ENCODE measurements at places on chromosomes 13 and 19. TPM values are rescaled to one million over a fixed set of nuclear protein-coding genes. Genes with fewer than 3 reads are reported as not detected.
A peak's percentile ranks its signal among the peaks of the same experiment; 100 is the strongest.

DNA sequence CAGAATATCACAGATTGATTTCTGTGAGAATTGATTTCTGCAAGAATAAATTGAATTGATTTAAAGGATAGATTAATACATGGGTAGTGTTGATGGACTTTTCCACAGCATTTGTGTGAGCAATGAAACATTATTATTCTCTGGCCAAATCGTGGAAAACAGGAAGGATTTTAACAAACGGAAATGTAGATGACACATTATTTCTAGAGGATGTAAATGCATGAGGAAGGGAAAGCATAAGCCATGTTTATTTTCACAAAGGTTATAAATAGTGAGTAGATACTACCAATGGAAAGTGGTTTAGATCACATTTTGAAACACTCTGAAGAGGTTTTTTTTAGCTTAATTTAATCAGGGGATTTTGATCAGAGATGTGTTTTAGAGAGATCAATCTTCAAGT, 1534.6 kb upstream of the MIR17HG start:
- no peak for DNase-seq

- no peak for DNase-seq
Measured at GRCh38 chr13:80527400-80527799, 186.5 kb upstream of the SPRY2 start.

GRCh38 chr13:33340631-33341030, 55.1 kb upstream of the STARD13 start:
- DNase-seq = no peak

DNA sequence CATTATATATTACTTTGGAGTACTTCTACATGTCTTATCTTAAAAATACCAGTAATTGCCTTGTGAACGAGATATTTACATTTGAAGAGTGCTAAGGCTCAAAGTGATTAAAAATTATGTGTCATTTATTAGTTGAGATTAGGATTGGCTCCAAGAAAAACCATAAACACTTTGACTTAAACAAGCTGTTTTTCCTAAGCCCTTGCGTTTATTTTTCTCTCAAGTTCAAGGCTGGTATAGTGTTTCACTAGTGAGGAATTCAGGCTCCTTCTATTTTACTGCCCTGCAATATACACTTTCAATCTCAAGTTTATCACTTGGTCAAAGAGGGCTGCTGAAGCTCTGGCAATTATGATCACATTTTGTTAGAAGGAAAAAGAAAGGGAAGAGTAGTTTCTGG, 49.9 kb downstream of the UFM1 start:
- no peak for DNase-seq

DNA sequence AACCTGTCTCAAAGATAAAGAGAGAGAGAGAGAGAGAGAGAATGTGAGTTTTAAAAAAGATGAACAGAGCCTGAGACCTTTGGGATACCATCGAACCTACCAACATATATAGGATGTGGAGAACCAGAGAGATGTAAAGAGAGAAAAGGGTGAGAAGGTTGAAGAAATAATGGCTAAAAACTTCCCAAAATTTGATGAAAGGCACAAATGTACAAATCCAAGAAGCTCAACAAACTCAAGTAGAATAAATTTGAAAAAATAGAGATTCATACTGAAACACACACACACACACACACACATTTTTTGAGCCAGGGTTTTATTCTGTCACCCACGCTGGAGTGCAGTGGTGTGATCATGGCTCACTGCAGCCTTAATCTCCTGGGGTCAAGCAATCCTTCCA, 16.3 kb downstream of the ZNF558 start:
- DNase-seq = no peak

DNA sequence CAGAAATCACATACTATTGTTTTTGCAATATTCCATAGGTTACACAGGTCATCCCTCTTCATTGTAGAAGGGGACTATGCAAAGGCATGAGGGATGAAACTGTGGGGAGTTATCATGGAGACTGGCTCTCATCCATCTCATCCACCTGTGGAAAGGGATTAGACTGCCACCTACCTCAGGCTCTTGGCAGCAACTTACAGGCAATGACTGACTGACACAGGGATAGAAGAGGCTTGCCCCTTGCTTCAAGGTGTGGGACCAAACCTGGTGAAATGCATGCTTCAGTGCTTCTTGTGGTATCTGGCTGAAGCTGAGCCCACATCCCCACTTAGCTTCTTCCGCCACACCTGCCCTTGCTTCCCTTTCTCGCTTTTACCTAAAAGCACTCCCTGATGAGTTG, 341.3 kb downstream of the GPC5 start:
- DNase-seq = no peak

- no peak for DNase-seq
Measured at GRCh38 chr13:56718791-56719190, 421.9 kb upstream of the PRR20A start.

GRCh38 chr13:59747529-59747928, 416.2 kb downstream of the DIAPH3 start:
- no peak for DNase-seq

DNA sequence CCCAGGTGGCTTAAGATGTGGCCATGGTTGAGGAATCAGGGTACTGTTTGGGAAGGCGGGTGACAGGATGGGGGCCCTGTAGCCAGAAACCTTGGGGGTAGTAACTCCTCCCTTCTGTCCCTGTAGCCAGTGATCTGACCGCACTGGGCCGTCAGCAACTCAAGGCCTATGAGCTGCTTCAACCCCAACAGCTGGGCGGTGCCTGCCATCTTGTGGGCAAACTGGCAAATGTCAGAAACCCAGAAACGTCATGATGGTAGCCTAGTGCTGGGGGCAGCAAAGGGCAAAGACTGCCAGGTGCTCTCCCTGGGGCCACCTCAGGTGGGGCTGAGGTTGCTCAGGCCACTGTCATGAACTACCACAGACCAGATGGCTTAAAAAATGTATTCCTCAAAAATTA, 3.5 kb downstream of the COPE start:
- DNase-seq = peak; percentile 43

- DNase-seq = no peak
Measured at GRCh38 chr13:105340061-105340606, 1195.3 kb downstream of the EFNB2 start.

DNA sequence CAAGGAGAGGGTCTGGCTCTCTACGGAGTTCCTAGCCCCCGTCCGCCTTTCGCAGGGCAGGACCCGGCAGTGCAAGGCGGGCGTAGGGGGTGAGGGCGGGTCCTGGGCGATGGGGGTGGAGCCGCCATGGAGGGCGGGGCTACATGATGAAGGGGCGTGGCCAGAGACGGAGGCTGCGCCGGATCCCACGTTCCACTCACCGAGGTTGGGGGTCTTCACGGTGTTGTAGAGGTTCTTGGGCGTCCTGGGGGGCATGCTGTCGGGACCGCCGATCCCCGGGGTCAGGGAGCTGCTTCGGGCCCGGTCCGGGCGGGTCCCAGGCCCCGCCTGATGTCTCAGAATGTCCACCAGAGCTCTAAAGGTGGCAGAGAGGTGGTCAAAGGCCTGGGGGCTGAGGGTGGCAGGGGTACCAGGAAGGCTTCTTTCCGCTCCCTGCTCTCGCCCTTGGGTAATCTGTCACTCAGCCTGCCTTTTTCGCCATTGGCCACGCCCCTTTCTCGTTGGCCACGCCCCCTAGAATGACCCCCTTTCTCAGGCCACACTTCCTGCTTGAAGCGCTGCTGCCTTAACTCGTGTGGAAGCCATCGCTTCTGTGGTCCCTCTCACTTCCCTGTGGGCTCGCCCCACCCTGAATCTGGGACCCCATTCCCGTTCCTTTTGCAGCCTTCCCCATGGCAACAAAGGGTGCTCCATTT, 2.5 kb downstream of the SHISA7 start:
- no peak for DNase-seq

DNA sequence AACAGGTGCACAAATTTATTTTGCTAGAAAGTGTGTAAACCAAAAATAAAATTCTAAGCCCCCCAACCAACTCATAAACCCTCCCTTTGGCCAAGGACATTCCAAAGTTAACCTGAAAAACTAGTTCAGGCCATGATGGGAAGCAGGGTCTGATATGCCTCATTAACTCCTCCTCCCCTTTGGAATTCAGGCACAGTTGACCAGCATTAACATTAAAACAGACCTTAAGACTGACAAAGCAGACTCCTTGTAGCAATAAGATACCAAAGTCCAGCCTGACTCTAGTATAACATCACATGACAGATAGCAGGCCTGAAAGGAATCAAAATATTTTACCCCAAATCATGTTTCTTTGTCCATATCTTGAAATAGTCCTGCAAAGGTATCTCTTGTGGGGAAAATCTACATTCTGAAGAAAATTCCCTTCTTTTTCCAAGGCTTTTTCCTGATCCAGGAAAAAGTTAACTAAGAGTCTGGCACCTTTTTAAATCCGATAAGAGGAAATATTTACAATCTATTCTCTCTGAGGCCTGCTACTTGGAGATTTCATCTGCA, 19.7 kb downstream of the NEK5 start:
- no peak for DNase-seq

- no peak for DNase-seq
Measured at GRCh38 chr19:36099166-36099785, 11.7 kb upstream of the OVOL3 start.

GRCh38 chr19:41310033-41310831, at the start of gene CCDC97:
CCDC97 (plus strand) TSS chr19:41310172; CDS start chr19:41310311, 139 bp downstream.
- peak; percentile 69 for DNase-seq

DNA sequence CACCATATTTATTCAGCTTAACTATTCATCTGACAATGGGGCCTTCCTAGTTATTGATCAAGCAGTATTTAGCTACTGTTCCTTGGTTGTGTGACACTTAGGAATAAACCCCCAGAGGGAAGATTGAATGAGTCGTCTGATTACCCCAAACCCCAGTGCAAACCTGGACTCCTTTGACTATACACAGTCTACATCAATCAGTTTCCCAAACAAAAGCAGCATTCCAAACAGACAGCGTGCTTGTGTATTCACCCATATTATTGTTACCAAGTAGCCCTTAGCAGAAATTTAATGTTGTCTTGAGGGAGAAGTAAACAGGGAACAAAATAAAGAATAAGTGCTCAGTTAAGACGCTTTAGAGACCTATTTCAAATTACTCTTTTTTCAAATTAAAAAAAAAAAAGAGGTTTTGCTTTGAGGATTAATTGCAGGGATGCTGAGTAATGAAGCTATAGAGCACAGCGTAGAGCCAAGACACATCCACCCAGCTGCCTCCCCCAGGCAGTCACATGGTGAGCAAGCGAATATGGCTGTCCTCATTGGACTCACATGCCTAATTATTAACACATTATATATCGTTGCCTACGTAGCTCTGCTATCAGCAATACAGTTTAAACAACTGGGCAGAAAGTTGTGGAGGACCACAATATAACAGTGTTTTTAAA, 14.7 kb upstream of the B3GLCT start:
- no peak for DNase-seq

GRCh38 chr13:37587236-37587635, 11.3 kb downstream of the POSTN start:
- no peak for DNase-seq

The POLR1D gene
- total RNA-seq = 149 TPM

The DCT gene
- total RNA-seq = not detected

The ANKRD24 gene
- 0.20 TPM for total RNA-seq

The APC2 gene
- total RNA-seq = not detected

The KLHL1 gene
- 0.05 TPM for total RNA-seq

Measured in NCI-H460 (cell line).